Activated naive CD8-positive, alpha-beta T cell treated with anti-CD3 and anti-CD28 coated beads, Interleukin-2, amount 50 U/mL, for 24 hours (primary cell): ENCODE measurements at places on chromosomes 2 and 18.

- DNase-seq: no peak
Observed at GRCh38 chr2:197356136-197356535, 45.6 kb upstream of the ANKRD44 start.

- DNase-seq: no peak
Observed at GRCh38 chr2:7071916-7072556, 154.8 kb downstream of the RNF144A start.

GRCh38 chr2:11458753-11459152 is 7.2 kb downstream of the E2F6 start:
- no peak for DNase-seq

DNA sequence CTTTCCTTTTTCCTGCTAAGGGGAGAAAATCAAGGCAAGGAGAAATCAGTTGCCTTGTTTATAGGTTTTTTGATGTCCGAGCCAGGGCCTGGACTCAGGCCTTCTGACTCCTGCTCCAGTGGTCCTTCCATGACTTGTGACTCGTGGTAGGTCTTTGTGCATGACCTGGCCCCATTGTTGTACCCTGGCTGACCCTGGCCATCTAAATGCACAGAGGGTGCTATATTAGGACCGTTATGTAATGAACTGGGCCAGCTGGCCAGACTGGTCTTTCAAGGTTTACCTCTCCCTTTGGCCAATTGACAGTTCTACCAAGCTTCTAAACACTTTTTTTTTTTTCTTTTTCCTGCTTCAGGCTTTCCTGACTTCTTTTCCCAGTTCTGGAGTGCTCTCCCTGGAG is 81.1 kb downstream of the SETBP1 start:
- no peak for DNase-seq

DNA sequence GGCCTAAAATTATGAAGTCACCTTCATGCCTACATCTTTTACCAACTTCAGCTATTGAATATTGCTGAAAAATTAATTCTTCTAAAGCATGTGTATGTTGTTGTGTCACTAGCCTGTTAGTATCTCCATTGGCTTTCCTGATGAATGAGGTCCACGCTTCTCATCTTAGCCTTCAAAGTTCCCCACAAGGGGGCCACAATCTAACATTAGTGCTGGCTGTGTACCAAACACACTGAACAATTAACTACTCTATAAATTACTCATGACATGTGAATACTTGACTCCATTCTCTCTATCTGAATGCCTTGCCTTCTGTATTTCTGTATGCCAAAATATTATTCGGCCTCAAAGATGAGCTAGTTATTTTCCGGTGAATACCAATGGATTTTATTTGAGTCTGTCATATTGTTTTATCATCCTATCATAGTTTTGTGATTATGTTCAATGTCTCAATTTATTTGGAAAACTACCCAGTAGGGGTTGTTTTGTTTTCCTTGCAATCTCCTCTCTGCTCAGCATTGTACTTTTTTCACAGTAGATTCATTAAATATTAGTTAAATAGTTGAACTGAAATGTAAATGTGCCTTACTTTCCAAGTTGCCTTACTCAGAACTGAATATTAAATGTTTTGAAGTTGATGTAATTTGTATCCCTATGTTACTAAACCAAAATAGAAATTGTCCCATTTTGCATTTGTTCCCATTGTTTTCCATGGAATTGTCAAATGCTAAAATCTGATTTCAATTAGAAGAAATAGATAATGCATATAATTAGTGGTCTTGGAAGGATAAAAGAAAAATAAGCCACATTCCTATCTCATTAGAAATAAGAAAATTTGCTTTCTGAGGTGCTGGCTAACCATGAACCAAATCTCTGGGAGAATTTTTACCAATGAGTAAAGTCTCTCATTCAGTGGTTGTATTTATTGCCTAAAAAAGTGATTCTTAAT is 208.4 kb upstream of the COL3A1 start:
- DNase-seq: no peak

DNA sequence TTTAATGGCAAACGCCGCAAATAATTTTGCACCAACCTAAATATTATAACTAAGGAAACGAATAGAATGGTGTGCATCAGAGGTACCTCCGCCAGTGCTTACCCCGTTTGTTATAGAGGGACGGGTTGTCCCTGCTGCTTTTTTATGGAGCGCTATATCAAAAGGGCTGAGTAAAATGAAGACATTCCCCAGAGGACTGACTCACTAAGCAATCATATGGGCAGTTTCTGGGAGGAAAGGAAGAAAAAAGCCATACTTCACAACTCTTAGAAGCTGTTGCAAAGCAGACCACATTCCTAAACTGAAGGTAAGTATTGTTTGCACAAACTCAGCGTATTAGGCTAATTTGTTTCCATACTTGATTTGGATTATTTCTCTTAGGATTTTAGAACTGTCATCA is 12.9 kb downstream of the ID2 start:
- DNase-seq: no peak

DNA sequence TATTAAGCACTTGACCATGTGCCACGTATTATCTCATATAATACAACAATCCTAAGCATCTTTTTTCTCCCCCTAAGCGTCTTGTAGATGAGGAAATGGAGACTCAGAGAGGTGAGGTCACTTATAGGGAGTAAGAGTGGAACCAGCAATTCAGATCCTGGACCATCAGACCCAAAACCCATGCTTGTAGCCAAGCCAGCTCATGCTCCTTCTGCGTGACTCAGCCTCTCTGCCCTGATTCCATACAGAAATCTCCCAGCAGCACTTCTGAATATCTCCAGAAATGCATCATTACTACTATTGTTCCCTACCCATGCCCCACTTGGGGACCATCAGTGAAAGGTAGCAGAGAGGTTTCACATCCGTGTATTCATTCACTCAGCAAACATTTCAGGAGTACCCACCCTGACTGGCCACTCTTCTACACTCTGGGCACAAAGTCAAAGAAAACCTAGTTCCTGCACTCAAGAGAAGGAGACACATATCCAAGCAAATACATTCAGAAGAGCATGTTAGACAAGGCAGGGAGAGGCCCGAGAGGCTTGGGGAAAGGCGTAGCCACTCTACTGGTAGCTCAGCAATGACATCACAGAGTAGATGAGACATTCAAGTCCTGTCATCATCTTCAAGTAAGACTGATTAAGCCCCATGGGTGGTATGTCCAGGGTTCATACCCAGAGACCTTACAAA is 141.9 kb downstream of the MTCL1 start:
- DNase-seq: no peak

- no peak for DNase-seq
Observed at GRCh38 chr18:71529703-71530303, 1014.3 kb downstream of the CBLN2 start.

GRCh38 chr2:98084151-98084868 is 2.7 kb upstream of the VWA3B start:
- no peak for DNase-seq

GRCh38 chr2:187442378-187442777 is 5.7 kb downstream of the CALCRL start:
- DNase-seq: no peak

GRCh38 chr2:33381301-33381858 is 95.1 kb upstream of the RASGRP3 start:
- DNase-seq: no peak

DNA sequence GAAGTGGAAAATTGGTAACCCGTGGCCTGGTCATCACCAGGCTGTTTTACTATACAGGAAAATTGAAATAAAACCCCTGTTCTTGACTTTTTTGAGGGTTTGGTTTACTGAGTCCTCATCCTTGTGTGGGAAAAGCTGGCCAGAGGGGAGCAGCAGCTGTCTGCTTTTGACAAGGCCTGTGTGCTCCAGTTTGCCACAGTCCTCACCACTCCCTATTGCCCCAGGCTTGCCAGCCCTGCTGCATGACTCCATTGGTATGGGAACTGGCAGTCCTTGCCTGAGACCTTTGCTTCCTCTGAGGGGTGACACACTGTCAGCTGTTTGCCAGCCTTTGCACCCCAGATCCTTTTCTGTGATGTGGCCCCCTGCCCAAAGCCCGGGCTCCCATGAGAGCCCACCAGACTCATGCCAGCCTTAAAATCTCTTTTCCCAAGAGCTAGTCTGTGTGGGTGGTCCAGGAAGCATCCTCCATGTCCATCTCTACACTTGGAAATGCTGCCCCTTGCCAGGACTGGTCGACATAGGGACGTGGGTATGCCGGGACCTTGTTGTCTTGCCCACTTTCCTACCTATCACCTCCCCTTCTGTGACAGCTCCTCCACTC is 39.0 kb downstream of the GLI2 start:
- no peak for DNase-seq

DNA sequence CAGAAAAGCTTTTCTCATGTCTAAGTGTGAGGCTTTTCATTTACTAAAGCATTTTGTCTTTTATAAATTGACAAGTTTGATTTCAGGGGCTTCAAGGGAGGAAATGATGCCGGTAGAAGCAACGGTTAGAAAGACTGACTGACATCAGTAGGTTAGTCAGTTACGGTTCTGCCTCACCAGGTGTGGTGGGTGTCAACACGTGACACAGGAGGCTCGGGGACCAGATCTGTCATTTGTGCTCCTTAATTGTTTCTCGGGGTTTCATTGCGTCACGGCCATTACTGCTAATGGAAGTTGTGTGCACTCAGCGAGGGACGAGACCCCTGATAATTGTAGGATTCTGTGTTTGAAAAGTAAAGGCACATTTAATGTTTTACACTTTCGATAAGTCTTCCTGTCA is 18.9 kb upstream of the PTPRM start:
- DNase-seq: no peak

- DNase-seq: no peak
Observed at GRCh38 chr18:35054401-35054800, 13.2 kb downstream of the MAPRE2 start.

DNA sequence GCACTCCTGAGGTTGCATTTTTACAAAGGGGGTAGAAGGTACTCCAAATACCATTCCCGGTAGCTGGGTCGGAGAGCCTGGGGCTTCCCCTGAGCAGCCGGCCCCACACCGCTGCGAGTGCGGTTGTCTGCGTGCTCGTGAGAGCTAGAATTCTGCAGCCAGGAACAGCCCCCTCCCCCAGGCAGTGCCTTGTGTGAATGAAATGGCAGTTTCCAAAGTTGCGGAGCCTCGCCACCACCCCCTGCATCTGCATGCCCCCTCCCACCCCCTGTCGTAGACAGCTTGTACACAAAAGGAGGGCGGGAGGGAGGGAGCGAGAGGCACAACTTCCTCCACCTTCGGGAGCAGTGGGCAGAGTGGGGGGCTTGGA is 1.1 kb downstream of the MYCN start:
- peak; percentile 14 for DNase-seq

DNA sequence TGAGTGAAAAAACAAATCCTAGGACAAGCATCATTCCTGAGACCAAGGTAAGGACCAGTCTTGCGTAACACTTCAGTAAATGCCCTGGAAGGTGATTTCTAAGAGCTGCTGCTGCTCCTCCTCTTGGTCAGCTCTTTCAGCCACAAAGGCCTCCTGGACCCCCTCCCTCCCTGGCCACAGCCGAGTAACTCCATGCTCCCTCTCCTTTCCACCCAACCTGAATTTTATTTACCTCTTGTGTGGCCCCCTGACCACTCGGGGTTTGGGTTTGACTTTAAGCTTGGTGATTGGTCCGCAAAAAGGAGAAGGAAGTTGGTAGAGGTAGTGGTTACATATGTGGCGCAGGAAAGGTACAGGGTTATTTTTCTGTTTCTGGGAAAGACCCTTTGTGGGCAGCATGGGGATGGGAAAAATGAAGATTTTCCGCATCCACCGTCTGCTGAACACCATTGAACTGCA is 9.2 kb downstream of the HTRA2 start:
- no peak for DNase-seq

GRCh38 chr2:147589127-147589526 is 255.7 kb upstream of the ACVR2A start:
- DNase-seq: no peak

DNA sequence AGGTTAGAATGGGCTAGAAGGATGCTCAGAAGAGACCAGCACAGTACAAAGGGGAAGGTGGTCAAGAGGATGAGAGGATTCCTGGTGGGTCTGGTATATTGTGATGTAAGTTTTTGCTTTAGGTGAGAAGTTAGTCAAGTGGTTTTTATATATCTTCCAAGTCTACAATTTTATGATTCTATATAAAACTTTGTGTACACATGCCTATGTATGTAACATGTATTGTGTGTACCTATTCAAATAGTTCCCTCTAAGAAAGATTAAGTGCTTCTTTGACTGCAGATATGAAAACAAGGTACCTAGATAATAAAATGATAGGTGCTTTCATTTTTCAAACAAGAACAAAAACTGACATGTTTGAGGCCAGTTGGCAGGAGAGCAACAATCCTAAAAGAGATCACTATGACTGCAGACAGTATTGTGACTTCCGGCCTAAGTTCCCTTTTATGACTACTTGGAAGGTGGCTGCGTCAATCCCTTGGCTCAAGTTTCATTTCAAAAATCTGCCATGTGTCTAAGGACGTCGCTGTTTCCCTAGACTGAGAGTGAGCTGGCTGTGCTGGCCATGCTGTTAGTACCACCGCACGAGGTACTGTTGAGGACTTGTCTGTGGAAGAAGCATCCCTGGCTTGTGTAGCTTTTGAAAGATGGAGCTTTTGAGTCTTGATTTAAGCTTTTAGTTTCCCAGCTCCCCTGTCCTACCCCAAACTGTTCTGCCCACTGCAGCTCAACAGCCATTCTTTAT is 123.1 kb downstream of the PRPF40A start:
- DNase-seq: peak; percentile 3

DNA sequence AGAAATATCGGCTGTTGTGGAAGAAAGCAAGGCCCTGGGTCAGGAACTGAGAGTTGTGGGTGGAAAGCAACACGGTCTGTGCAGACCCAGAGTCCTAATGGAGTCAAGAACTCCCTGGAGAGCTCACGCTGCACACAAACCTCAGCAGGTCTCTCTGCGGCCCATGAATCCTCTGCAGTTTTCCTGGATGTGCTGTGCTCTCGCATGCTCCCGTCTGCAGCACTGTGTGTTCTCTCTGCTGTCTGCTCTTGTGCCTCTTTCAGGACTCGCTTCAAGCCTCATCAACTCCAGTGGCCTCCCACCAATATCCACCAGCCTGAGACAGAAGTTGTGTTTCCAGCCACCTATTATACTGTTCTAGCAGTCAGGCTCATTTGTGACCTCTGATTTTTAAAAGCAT is 24.3 kb downstream of the RNU4ATAC start:
- DNase-seq: no peak

GRCh38 chr2:72826156-72826477 is 284 bp upstream of the EXOC6B start:
- DNase-seq: no peak
